ENCODE measurements at places on chromosomes 6 and 20.

- H3K36me3 ChIP-seq, result peaks cover 40% of the 10 kb centered on the region
- H3K27ac ChIP-seq, result peak overlapping the region; percentile 6
- DNase-seq, result no peak
- no peak overlapping the region for H3K4me3 ChIP-seq
Measured at GRCh38 chr20:35625584-35626385, 10.2 kb downstream of the SPAG4 start.

- no peak overlapping the region for H3K27ac ChIP-seq
- DNase-seq, result no peak
- peak overlapping the region; percentile 16 for H3K4me3 ChIP-seq
- H3K27me3 ChIP-seq, result peaks cover 95% of the 10 kb centered on the region
Measured at GRCh38 chr6:127120023-127120786, 1.7 kb downstream of the RSPO3 start.

DNA sequence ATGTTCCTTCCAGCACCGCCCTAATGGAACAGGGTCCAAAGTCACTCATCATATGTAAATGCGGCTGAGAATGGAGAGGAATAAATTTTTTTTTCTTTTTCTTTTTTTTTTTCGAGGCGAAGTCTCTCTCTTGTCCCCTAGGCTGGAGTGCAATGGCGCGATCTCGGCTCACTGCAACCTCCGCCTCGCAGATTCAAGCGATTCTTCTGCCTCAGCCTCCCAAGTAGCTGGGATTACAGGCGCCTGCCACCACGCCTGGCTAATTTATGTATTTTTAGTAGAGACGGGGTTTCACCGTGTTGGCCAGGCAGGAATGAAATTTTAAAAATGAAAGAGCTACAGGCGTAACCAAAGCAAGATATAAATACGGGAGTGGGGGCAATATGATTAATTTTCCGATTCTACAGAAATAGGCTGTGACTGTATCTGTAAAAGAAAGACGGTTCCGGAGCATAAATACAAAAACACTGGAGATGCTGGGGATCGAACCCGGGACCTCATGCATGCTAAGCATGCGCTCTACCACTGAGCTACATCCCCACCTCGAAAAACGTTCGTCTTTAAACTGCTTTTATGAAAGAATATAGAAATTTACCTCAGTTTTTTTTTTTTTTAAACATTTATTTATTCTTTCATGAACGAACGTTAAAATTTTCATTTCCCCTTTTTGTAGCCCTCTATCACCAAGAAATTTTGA, 132.2 kb downstream of the GPX5 start:
- no peak for DNase-seq
- no peaks in the 10 kb centered on the region for H3K4me1 ChIP-seq
- peak overlapping the region; percentile 59 for H3K4me3 ChIP-seq
- peaks cover 60% of the 10 kb centered on the region for H3K27me3 ChIP-seq
- peak overlapping the region; percentile 79 for H3K27ac ChIP-seq

DNA sequence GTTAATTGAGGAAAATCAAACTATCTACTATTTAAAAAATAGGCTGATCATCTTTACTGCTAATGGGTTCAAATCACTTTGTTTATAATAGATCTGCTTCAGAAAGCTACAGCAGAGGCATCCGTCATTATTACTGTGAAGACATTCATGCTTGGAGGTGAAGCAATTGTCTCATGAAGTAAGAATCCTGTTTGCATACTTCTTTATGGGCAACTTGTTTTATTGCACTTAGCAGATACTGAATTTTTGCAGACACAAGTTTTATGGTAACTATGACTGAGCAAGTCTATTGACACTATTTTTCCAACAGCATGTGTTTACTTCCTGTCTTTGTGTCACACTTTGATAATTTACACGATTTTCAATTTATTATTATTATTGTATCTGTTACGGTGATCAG, 573.9 kb downstream of the RFPL4B start:
- no peak for DNase-seq
- no peaks in the 10 kb centered on the region for H3K4me1 ChIP-seq

- peak overlapping the region; percentile 86 for H3K27ac ChIP-seq
- H3K36me3 ChIP-seq, result peaks cover 5% of the 10 kb centered on the region
Measured at GRCh38 chr6:169589293-169589692, 112.5 kb downstream of the WDR27 start.

- H3K4me3 ChIP-seq, result peak overlapping the region; percentile 60
- no peak for DNase-seq
- H3K27ac ChIP-seq, result peak overlapping the region; percentile 67
Measured at GRCh38 chr6:24960991-24961475, 25.3 kb upstream of the RIPOR2 start.

GRCh38 chr6:137950581-137950980, 83.5 kb downstream of the TNFAIP3 start:
- no peak overlapping the region for H3K4me3 ChIP-seq
- peaks cover 20% of the 10 kb centered on the region for H3K4me1 ChIP-seq
- no peak for DNase-seq
- H3K36me3 ChIP-seq, result no peaks in the 10 kb centered on the region

DNA sequence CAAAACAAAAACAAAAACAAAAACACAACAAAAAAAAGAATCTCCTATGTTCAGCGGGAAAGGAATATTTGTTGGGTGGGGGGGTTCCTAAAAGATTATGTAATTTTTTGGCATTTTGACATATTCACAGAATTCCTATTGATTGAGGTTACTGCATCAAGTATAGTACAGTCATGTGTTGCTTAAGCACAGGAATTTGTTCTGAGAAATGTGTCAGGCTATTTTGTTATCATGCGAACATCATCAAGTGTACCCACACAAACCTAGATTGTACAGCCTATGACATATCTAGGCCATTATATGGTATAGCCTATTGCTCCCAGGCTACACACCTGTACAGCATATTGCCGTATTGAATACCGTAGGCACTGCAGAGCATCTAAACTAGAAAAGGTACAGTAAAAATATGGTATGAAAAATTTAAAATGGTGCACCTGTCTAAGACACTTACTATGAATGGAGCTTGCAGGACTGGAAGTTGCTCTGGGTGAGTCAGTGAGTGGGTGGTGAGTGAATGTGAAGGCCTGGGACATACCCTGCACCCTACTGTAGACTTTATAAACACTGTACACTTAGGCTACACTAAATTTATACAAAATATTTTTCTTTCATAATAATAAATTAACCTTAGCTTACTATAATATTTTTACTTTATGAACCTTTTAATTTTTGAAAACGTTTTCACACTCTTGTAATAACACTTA, 110.6 kb downstream of the CDKAL1 start:
- H3K4me1 ChIP-seq, result peaks cover 6% of the 10 kb centered on the region
- no peak overlapping the region for H3K4me3 ChIP-seq
- DNase-seq, result no peak
- H3K36me3 ChIP-seq, result peaks cover 5% of the 10 kb centered on the region

DNA sequence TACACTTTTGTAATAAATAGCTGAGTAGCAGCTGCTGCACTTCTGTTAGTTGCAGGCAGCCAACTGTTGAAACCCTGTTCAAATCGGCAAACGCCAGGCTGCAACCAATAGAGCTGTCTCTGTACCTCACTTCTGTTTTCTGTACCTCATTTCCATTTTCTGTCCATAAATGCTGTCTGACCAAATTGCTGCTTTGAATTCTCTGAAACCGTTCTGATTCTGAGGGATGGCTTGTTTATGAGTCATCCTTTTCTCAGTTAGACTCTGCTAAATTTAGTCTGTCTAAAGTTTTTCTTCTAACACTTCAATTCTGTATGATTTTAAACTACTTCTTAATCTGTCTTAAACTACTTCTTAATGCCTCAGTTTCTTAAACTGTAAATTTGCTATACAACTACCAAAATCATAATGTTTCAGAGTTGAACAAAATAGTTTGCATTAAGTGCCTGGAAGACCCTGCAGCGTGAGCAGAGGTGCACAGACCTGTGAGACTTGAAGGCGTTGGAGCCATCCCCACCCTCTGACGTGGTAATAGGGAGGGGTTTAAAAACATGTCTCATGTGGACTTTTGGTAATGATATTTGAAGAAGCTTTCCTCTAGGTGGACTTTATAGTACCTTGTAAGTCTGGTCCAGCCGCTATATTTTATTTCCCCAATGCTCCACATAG, 9.6 kb downstream of the BTNL2 start:
- H3K4me3 ChIP-seq, result no peak overlapping the region
- H3K27me3 ChIP-seq, result peaks cover 47% of the 10 kb centered on the region
- no peak for DNase-seq

- no peak overlapping the region for H3K4me3 ChIP-seq
- H3K27me3 ChIP-seq, result no peaks in the 10 kb centered on the region
- peaks cover 3% of the 10 kb centered on the region for H3K36me3 ChIP-seq
Measured at GRCh38 chr6:4820704-4821276, 44.6 kb downstream of the CDYL start.

- H3K36me3 ChIP-seq, result no peaks in the 10 kb centered on the region
- H3K27me3 ChIP-seq, result peaks cover 52% of the 10 kb centered on the region
- no peak overlapping the region for H3K27ac ChIP-seq
- no peak overlapping the region for H3K4me3 ChIP-seq
- H3K4me1 ChIP-seq, result peaks cover 2% of the 10 kb centered on the region
Measured at GRCh38 chr6:136370988-136371728, 81.5 kb upstream of the BCLAF1 start.

DNA sequence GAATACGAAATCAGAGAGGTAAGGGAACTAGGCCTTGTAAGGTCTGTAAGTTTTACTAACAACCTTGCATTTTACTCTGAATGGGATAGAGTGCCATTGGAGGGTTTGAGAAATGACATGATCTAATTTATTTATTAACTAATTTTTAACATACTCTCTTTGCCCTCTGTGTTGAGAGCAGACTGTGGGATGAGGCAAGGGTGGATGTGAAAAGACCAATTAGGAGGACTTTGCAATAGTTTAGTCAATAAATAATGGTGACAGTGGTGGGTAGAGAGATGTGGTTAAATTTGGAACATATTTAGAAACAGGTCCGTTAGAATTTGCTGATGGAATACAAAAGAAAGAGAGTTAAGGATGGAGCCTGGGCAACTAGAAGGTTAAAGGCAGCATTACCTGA, 60.0 kb downstream of the MKKS start:
- no peak for DNase-seq
- no peak overlapping the region for H3K4me3 ChIP-seq
- H3K27ac ChIP-seq, result no peak overlapping the region
- H3K27me3 ChIP-seq, result peaks cover 74% of the 10 kb centered on the region

DNA sequence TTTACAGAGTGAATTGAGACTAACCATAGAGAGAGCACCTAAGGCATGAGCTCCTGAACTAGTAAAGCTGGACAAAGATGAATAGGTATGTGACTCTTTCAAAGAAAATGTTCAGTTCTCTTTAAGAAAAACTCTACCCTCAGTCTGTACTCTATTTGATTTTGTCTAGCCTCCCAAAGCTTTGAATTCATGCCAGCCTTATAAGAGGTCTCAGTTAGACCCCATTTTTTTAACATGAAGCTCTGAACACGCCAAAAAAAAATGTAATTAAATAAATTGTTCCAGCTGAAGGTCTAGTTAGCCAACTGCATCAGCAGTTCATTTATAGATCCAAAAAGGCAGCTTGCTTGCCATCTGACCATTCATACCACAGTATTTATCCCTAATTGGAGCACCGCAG, 71.6 kb downstream of the COL9A1 start:
- no peaks in the 10 kb centered on the region for H3K36me3 ChIP-seq
- no peak for DNase-seq
- H3K4me1 ChIP-seq, result no peaks in the 10 kb centered on the region
- no peak overlapping the region for H3K27ac ChIP-seq
- no peak overlapping the region for H3K4me3 ChIP-seq

GRCh38 chr6:162560891-162561290, 166.7 kb downstream of the PRKN start:
- H3K36me3 ChIP-seq, result no peaks in the 10 kb centered on the region
- H3K27ac ChIP-seq, result no peak overlapping the region
- H3K27me3 ChIP-seq, result no peaks in the 10 kb centered on the region
- DNase-seq, result no peak
- no peak overlapping the region for H3K4me3 ChIP-seq
- H3K4me1 ChIP-seq, result no peaks in the 10 kb centered on the region

DNA sequence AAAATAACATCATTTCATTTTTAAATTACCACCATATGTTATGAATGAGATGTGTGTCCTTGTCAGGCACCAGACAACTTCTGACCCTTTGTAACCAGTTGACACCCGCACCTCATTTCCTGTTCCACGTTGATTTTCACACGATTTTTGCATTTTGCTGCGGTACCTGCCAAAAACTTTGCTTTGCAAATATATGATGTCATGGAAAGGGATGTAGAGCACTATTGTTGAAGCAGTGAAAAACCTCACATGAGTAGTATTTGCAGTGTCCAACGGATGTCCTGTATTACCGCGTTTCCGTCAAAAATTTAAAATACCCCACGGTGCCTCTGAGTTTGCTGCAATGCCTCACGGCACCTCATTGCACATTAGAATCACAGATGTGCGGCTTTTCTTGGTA, 115.6 kb downstream of the MTHFD1L start:
- no peak overlapping the region for H3K4me3 ChIP-seq
- no peak overlapping the region for H3K27ac ChIP-seq
- H3K36me3 ChIP-seq, result no peaks in the 10 kb centered on the region
- no peaks in the 10 kb centered on the region for H3K4me1 ChIP-seq
- no peak for DNase-seq

- no peak for DNase-seq
- H3K4me3 ChIP-seq, result no peak overlapping the region
- no peak overlapping the region for H3K27ac ChIP-seq
- no peaks in the 10 kb centered on the region for H3K27me3 ChIP-seq
- H3K36me3 ChIP-seq, result peaks cover 2% of the 10 kb centered on the region
Measured at GRCh38 chr20:52078289-52078688, 113.3 kb downstream of the ZFP64 start.

- H3K36me3 ChIP-seq, result no peaks in the 10 kb centered on the region
- H3K4me3 ChIP-seq, result no peak overlapping the region
- no peak overlapping the region for H3K27ac ChIP-seq
- DNase-seq, result peak; percentile 43
Measured at GRCh38 chr20:51220293-51220706, 197.4 kb upstream of the KCNG1 start.

DNA sequence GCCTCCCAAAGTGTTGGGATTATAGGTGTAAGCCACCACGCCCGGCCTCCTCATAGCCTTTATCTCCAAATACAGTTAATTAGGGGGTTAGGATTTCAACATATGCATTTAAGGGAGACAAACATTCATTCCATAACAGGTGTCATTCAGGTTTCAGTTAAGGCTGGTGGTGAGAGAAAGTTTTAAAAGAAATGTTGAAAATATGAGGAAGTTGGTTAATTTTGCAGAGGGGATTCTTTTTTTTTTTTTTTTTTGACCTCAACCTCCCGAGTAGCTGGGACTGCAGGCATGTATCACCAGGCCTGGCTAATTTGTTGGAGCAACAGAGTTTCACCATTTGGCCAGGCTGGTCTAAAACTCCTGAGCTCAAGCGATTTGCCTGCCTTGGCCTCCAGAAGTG, 12.5 kb upstream of the EBF4 start:
- no peak overlapping the region for H3K4me3 ChIP-seq
- H3K27me3 ChIP-seq, result peaks cover 40% of the 10 kb centered on the region
- no peaks in the 10 kb centered on the region for H3K4me1 ChIP-seq
- peaks cover 3% of the 10 kb centered on the region for H3K36me3 ChIP-seq
- no peak overlapping the region for H3K27ac ChIP-seq
